OCI-M1 (cell line): ENCODE measurements at places on chromosomes 7 and 10.

DNA sequence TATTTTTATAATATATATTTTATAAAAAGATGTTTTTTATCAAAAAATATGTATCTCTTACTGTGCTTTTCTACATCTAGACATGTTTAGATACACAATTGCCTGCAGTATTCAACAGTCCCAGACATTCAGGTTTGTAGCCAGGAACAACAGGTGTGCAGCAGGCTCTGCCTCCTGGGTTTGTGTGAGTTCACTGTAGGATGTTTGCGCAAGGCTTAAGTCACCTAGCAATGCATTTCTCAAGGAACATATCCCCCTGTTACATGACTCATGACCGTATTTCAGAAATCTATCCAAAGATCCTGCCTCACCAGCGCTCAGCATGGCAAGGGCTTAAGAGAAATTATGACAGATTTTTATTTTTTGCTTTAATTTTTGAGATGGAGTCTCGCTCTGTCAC lies 41.5 kb downstream of the PITRM1 start:
- no peak for DNase-seq

- no peak for DNase-seq
Observed at GRCh38 chr7:151774951-151775350, 102.0 kb downstream of the PRKAG2 start.

- DNase-seq, result no peak
Observed at GRCh38 chr10:103276896-103277712, at the start of gene INA. TSS of gene INA (plus strand) at chr10:103277138. CDS start at chr10:103277212, 74 bp downstream.

GRCh38 chr10:81865581-81865980 lies 9.4 kb upstream of the NRG3 start:
- no peak for DNase-seq
